ENCODE measurements at places on chromosomes 2 and 18. TPM values are rescaled to one million over a fixed set of nuclear protein-coding genes. Genes with fewer than 3 reads are reported as not detected.
A peak's percentile ranks its signal among the peaks of the same experiment; 100 is the strongest.

- DNase-seq = no peak
Observed at GRCh38 chr2:180698668-180699067, 281.7 kb upstream of the UBE2E3 start.

DNA sequence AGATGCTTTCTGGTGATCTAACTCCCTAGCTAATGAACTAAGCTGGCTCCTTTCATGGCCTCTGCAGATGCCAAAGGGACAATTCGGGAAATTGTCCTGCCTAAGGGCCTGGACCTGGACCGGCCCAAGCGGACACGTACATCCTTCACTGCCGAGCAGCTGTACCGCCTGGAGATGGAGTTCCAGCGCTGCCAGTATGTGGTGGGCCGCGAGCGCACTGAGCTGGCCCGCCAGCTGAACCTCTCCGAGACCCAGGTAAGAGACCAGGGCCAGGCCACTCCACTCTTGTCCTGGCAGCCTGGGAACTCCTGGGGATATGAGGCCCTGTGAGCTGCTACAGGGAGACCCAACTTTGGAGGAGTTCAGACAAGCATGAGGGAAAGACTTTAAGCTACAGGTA is 14.7 kb upstream of the ATP6V1B1 start:
- peak; percentile 10 for DNase-seq

DNA sequence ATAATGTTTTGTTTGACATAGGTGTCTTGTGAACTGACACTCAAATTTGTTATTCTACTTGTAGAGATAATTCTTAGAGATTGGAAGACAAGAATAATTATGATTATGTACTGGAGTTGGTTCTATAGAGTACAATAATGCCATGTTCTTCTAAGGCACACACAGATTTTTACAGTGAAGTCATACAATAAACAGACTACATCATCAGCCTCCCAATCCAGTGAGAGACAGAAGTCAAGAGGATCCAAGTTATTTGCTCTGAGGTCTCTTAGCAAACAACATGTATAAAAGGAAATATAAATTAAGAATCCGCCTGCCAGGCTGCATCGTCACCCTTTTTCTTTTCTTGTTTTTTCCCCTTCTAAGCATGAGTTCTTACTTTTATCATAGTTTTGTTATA is 613.5 kb upstream of the SETBP1 start:
- DNase-seq = no peak

- no peak for DNase-seq
Observed at GRCh38 chr2:58938988-58939387, 697.9 kb upstream of the FANCL start.

Gene DPP10
- total RNA-seq = 5.0 TPM

Gene TBR1
- total RNA-seq = not detected

Gene CD8A
- 2.8 TPM for total RNA-seq

Data from lung (tissue), 17 donors.